ENCODE measurements at places on chromosomes 13 and 19. TPM values are rescaled to one million over a fixed set of nuclear protein-coding genes. Genes with fewer than 3 reads are reported as not detected.

DNA sequence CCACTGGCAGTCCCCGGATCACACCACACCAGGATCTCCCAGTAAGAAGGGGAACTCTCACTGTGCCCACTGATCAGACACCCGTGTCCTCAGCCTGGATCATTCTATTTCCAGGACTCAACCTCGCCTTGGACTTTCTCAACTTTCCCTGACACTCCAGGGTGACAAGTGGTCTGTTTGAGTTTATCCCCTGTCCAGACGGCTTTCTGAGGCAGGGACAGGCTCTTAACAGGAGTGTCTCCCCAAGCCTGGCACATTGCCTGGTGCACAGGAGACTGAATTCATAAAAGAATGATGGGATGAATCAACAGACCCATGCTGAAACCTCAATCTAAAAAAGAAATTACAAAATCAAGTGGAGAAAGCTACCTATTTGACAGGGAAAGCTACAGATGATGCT, 606.6 kb downstream of the EFNB2 start:
- ATAC-seq, result no peak

DNA sequence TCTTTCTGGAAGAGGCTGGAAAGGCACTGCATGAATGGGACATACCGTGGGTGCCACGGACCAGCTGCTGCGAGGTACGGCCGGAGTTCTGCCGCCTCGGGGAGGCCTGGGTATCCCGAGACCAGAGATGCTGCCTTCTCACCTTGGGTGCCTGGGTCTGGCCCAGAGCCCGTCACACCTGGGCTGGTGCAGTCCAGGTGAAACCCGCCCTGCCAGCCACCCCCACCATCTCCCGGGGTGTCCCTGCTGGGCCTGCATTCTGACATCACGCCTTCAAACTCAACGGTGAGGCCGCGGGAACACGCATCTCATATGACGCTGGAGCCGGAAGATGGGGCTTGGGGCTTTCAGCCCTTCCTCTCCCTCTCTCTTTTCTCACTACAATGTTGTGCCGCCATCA, 98.0 kb downstream of the GADD45B start:
- ATAC-seq, result no peak

DNA sequence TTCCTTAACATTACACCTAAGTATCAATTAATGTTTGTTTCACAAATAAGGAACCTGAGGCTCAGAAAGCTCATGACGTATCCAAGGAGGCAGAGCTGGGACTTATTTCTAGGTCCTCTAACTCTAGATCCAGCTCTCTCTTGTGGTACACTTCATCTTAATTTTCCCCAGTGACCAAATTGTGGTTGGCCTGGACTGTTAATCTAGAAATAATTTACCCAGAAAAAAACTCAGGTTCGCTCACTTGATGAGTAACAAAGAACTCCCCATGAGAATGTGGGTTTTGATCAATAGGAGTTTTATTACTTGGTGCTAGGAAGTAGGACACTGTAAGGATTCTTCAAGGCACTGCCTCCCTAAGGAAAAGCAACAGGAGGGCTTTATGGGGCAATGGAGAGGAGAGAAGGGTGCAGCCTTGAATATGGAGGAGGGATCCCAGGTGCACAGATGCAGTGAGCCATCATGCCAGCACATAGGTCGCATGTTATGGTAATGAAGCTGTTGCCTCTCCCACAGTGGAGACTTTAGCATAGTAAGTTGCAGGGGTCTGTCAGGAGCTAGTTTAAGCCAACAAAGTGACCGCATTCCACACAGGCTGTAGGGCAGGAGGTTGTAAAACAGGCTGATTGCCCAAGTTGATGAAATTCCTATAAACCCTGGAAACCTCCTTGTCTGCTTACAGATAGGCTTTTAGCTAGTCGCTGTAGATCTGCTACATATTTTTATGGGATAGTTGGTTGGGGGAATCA, 14.7 kb downstream of the RAP2A start:
- no peak for ATAC-seq

GRCh38 chr13:97483465-97483864, 49.5 kb downstream of the RAP2A start:
- ATAC-seq, result no peak

RASGRP4 gene
- 3.8 TPM for total RNA-seq

GRCh38 chr13:51679616-51680015, 95.4 kb downstream of the WDFY2 start:
- ATAC-seq, result no peak

DNA sequence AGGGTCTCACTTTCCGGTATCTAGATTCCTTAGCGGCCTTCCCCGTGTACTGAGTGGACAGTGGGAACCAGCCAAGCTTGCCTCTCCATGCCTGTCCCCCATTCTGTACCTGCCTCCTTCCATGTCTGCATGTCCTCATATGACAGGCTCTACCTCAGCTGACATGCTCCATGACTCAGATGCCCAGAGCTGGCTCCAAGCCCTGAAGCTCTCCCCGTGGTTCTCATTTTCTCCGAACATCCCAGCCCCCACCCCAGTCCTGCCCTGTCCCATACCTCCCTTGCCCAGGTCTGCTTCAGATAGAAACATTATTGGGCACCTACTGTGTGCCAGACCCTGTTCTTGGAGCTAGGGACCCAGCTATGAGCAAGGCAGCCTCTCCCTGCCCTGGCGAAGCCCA, 17.1 kb upstream of the SHFL start:
- no peak for ATAC-seq

DNA sequence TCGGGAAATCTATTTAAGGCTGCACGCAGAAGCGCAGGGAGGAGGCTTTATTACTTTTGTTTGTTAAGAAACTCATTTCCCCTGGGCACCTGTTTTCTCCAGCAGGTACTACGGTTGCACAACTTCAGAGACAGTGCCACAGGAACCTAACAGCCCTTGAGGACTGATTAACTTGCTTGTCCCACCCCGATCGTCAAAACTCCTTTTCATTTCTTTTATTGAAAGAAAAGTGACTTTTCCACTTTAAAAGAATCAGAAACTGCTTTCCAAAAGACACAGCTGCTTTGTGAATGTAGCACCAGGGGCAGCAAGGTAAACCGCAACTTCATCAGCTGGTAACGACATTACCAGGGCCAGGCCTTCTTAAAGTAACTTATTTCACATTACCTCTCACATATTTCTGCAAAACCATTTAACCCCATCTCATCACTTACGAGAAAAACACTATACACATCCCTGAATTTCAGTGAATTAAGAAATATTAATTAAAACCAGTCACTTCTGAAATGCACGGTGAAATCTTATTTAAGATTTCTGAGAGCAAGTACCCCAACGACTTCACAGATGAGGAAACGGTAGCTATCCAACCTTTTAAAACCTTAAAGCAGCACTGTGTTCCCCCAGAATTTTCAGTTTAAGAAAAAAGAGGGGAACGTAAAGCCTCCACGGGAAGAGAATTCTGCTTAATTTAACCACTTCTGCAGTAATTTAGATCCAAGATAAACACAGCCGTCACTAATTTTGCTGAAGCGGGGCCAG, 1.4 kb downstream of the ANKRD10 start:
- no peak for ATAC-seq

ARHGAP33 gene
- total RNA-seq, result 22.6 TPM

- no peak for ATAC-seq
Measured at GRCh38 chr13:61149331-61149730, 266.3 kb downstream of the PCDH20 start.

ZNF723 gene
- total RNA-seq, result not detected

GRCh38 chr19:3234800-3235199, 10.3 kb downstream of the CELF5 start:
- ATAC-seq, result no peak

- no peak for ATAC-seq
Measured at GRCh38 chr13:36374063-36374462, 27.9 kb upstream of the SPART start.

DNA sequence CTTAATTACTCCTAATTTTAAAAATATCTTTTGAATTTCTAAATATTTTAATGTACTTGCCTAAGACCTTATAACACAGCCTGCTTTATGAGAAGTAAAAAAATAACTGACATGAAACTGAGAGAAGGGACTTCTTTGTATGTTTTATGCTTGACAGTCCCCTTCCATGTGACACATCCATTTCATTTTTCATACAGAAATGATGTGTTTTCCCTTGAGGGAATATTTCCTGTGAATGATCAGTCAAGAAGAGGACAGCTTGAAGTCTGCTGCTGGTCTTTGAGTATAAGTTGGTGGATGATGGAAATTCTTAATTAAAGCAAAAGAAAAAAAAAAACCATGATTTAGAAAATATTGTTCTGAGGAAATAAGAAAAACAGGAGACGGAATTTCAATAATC, 230.4 kb upstream of the KLHL1 start:
- ATAC-seq, result no peak

DNA sequence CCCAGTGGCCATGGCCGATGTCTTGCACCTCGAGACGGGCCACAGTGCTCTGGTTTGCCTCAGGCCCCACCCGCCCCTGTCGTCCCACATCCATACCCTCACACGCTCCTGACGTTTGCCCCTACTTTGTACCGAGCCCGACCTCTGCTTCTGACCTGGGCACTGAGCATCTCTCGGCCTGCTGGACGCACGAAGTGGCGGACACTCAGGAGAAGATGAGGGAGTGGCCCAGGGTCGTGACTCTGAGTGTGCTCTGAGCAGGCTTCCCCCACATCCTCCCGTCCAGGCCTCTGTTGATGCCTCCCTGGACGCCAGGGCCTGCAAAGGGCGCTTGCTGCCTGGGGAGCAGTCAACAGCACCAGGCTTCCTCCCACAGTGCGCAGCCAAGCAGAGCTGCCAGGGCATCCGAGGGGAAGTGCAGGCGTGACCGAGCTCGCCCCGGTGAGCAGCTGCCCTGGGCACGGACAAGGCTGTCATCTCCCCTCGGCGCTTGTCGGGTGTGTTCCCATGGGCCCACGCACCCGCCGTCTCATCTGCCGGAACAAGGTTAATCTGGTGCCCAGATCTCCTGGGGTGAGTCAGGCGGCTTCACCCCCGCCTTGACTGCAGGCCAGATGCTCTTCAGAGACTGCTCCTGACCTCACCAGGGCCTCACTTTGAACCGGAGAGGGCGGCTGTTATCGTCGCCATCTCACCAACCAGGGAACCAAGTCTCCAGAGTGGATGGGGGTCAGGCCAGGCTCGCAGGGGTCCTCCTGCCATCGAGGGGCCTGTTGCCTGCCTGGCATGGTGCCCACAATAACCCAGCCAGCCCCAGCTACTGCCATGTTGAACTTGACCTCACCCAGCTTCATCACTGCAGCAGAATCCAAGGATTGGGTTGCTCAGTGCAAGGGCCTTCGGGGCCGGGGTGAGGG, 27.2 kb downstream of the COMP start:
- ATAC-seq, result no peak

DNA sequence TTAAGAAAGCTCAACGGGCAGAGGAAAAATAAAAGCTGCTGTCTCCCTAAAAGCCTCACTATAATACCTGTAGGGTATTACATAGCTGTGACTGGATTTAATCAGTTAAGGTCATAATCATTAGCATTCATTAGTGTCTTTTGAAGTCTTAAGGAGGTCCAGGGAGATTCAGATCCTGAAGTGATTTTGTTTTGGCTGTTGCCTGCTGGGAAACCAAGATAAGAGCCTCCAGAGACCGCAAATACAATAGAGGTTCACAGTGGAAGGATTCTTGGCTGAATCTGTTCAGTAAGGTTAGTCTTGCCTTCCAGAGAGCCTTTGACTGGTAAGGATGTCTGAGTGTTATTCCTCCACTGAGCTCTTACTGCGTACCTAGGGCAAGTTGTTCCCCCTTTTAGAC, 54.0 kb upstream of the TNFRSF19 start:
- no peak for ATAC-seq

GRWD1 gene
- total RNA-seq, result 33.1 TPM

- no peak for ATAC-seq
Measured at GRCh38 chr19:33580026-33580644, 41.6 kb upstream of the CHST8 start.

DNA sequence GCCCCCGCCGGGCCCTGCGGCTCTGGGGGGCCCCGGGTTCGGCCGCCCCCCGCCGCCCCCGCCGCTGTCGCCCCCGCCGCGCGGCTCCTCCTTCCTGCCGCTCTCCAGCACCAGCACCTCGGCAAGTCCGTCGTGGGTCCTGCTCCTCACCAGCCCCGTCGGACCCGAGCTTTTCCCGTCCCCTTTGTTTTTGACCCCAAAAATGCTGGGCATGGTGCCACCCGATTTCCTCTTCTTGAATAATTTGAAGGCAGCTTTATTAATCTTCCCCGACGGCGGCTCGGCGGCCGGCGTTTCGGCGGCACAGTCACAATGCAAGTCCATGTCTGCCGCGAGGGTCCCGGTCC, 945 bp downstream of the AMER2 start:
- ATAC-seq, result no peak

GRCh38 chr19:5479958-5480357, 24.7 kb downstream of the ZNRF4 start:
- ATAC-seq, result no peak

DNA sequence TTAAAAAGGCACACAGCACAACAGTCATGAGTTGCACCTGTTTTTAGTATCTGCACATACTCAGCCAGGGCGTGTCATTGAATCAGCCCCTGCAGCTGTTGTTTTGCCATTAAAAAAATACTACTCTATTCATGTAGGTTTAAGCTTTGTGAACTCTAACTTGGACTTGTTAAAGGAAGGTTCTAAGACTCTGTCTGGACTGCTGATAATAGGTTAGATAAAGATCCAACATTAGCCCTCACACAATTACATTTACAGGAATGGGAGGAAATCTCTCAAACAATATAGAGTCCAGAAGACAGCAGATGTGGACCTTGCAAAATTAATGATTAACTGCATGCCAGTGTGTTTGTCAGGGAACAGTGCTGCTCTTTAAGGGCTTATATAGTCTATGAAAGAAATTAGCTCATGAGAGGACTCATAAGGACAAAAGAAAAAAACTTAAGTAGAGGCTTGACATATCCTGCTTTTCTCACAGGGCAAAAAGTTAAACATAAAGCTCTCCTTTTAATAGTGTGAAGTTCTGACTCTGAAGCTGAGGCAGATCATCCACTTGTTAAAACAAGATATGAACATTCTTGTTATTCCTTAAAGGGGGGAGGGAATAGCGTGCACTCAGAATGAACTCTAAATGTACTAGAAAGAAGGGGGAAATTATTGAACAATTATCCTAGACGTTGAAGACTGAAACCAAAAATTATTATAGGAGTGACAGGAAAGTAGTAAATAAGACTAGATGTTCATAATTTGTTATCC, 243.6 kb downstream of the NDFIP2 start:
- ATAC-seq, result no peak

- ATAC-seq, result peak; percentile 53
Measured at GRCh38 chr13:30143666-30144400, 163.5 kb downstream of the KATNAL1 start.

- no peak for ATAC-seq
Measured at GRCh38 chr13:39044536-39044935, 6.3 kb downstream of the NHLRC3 start.

- no peak for ATAC-seq
Measured at GRCh38 chr13:40204246-40204645, 462.2 kb downstream of the FOXO1 start.

GRCh38 chr13:74562381-74562780, 428.2 kb upstream of the KLF12 start:
- ATAC-seq, result no peak

LGALS14 gene
- not detected for total RNA-seq
